ENCODE measurements at places on chromosomes 13 and 19.
A peak's percentile ranks its signal among the peaks of the same experiment; 100 is the strongest.

DNA sequence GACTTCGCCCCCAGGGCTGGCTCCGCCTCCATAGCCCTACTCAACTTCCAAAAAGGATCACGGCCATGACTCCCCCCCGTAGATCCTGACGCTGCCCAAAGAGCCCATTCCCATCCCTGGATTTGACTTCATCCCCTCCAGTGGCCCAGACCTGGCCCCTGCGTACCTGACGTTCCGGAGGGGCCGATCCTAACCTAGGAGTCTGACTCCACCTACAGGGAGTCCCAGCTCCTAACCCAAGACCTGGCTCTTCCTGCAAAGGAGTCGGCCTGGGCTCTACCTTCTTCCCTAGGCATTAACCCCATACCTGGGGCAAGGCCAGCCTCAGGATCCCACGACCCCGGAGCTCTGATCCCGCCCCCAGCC lies 10.8 kb downstream of the STAP2 start:
- no peak for DNase-seq

DNA sequence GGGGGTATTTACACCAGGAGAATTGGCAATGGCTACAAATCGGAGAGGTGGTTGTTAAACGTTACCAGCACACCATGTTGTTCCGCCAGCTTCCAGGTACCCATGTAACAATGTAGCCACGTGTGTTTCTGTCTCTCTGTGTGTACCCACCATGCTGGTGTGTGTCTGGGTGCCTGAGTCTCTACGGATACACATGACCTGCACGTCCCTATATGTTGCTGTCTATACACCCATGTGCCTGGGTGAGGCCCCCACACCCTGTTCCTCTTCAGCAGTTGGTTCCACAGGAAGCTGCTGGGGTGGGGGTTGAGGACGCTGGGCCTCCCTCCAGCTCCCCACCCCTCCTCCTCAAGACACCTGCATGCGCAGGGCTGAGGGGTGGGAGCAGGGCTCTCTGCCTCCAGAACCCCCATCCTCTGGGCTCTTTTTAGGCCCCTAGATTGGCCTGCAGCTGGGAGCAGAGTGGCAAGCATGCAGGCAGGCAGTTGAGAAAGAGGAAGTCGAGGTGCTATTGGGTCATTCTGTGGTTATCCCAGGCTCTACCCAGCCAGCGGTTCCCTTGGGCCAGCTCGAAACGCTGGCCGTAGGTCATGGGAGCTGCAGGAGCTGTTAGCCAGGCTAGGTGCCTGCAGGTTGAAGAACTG lies at the start of gene ARHGEF18:
TSS of gene ARHGEF18 (plus strand) at position 351 of the 644 bp plus-strand sequence. CDS start 13,954 bp downstream, outside the sequence.
- DNase-seq, result peak; percentile 43

- no peak for DNase-seq
Measured at GRCh38 chr19:30116984-30117555, 175.0 kb downstream of the URI1 start.

DNA sequence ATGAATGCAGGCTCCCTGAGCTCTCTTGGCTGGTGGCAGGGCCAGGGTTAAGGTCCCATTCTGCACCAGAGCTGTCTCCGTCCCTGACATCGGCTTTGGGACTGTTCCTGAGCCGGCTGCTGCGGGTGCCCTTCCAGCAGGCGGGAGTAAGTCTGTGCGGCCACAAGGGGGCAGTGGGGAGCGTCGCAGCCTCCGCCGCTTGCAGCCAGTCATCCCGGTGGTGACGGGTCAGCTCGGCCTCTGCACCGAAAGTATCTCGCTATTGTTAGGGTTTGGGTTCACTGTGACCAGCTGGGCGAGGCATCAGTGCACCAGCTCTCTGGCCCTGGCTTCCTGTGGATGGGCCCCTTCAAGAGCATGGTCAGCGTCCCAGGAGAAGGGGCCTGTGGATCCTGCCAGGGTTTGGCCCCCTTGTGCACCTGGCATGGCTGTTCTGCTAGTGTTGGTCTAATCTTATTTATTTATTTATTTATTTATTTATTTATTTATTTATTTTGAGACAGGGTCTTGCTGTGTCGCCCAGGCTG lies 15.1 kb downstream of the NDUFB7 start:
- DNase-seq, result no peak

DNA sequence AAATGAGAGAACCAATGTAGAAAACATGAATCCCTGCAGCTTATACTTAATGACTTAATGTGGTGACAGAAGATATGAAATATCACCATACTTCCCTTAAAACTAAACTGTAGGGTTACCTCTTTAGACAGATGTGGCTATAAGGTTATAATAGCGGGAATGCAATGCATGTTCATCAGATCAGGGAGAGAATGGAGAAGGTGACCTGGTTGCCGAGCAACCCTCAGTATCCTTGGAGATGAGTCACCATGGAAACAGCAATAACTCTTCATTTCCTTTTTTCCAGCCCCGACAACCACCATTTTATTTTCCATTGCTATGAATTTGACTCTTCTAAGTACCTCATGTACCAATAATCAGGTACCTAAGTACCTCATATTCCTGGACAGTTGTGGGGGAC lies 28.0 kb upstream of the ZNF835 start:
- DNase-seq, result no peak

- DNase-seq, result no peak
Measured at GRCh38 chr19:49362929-49363267, 682 bp upstream of the TEAD2 start.

- peak; percentile 22 for DNase-seq
Measured at GRCh38 chr19:49210108-49210900, 52.7 kb downstream of the TRPM4 start.

- DNase-seq, result no peak
Measured at GRCh38 chr19:791007-791566, 6.2 kb upstream of the PTBP1 start.

GRCh38 chr13:22031702-22032286 lies 360.9 kb downstream of the FGF9 start:
- DNase-seq, result no peak

DNA sequence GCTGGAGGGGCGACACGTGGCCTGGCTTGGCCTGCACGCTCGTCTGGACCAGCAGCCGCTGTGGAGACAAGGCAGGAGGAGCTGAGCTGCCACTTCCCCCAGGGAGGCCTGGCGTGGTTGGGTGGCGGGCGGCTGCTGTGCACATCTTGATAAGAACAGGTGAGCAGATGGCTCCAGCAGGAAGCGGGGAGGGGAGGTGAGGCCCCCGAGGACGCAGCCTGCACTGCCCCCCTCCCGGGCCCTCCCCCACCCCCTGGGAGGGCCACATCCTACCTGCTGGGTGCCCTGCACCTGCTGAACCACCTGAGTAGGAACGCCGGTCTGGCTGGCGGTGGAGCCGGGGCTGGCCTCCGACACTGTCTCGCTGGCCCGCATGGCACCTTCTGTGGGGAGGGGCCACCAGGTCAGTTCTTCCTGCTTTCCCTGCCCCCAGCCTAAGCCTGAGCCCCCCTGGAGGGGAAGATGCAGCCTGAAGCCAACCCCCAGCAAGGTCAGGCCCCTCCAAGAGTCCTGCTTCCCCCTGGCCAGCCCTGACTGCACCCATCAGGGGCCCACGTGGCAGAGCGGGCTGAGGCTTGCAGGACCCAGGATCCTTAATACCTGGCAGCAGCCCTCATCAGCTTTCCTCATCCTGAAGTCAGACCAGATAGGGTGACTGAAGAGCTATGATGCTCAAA lies 22.8 kb downstream of the RFX1 start:
- DNase-seq, result no peak

- DNase-seq, result no peak
Measured at GRCh38 chr19:2423071-2423914, 4.1 kb downstream of the TIMM13 start.

- no peak for DNase-seq
Measured at GRCh38 chr13:92972751-92973150, 253.9 kb upstream of the GPC6 start.
